ENCODE measurements at places on chromosomes 12 and 14.

DNA sequence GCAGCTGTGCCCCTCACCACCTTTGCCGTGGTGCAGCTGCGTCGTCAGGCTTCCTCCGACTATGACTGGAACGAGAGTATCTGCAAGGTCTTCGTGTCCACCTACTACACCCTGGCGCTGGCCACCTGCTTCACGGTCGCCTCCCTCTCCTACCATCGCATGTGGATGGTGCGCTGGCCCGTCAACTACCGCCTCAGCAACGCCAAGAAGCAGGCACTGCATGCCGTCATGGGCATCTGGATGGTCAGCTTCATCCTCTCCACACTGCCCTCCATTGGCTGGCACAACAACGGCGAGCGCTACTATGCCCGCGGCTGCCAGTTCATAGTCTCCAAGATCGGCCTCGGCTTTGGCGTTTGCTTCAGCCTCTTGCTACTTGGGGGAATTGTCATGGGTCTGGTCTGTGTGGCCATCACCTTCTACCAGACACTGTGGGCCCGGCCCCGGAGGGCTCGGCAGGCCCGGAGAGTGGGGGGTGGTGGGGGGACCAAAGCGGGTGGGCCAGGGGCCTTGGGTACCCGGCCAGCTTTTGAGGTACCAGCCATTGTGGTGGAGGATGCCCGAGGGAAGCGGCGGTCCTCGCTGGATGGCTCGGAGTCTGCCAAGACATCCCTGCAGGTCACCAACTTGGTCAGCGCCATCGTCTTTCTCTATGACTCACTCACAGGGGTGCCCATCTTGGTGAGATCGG, 2.6 kb downstream of the GPR162 start:
- DNase-seq: no peak

DNA sequence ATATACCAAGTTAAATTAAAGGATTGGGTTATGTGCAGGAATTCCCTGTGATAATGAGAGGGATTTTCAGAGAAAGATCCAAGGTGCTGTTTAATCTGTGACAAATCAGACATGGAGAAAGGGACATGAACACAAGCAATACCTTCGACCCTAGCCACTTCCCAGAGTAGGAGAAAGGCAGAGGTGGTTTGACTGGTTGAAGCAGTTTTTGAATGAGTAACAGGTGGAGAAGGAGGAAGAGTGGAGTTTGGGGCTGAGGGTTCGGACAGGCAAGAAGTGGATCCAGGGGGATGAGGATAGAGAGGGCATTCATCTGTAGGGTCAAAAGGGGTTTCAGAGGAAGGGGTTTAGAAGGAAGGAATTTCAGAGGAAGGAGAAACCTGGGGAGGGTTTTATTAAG, 27.4 kb upstream of the A2M start:
- no peak for DNase-seq

DNA sequence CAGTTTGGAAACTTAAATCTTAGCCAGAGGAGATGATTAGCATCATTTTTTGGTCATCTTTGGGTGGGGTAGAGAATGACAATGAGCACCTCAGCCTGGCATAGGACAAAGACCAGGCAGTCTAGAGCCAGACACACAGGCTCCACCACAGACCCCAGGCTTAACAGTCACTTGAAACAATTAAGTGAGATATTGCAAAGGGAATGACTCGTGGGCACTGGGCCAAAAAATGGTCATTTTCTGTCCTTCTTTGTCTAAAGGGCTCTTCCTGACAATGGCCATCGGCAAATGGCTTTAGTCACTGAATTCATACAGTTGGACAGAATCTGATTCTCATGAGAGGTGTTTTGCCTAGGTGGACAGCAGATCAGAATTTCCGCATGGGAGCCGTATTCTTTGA, 78.0 kb upstream of the DICER1 start:
- no peak for DNase-seq

DNA sequence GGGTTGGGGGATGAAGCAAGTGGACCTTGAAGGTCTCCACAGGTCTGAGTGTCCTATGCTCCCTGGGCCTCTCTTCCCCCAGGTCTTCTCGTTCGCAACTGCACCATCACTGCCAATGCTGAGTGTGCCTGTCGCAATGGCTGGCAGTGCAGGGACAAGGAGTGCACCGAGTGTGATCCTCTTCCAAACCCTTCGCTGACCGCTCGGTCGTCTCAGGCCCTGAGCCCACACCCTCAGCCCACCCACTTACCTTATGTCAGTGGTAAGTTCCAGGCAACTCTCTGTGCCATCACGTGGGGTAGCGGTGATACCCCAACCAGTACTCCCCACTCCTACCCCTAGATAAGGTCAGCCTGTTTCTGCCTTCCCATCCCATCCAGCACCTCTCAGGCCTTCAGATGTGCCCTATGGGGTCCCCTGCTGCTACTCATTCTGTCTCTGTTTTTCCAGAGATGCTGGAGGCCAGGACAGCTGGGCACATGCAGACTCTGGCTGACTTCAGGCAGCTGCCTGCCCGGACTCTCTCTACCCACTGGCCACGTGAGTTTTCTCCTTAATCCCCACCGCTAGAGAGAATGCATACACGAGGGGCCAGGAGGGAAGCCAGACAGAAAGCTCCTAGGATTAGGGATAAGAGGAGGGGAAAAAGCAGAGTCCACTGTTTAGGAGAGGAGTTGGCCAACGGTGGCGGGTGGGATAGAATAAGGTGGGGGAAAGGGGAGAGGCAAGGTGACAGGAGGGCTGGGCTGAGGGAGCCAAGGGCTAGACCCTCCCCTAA, 1.6 kb upstream of the TAPBPL start:
- DNase-seq: no peak

DNA sequence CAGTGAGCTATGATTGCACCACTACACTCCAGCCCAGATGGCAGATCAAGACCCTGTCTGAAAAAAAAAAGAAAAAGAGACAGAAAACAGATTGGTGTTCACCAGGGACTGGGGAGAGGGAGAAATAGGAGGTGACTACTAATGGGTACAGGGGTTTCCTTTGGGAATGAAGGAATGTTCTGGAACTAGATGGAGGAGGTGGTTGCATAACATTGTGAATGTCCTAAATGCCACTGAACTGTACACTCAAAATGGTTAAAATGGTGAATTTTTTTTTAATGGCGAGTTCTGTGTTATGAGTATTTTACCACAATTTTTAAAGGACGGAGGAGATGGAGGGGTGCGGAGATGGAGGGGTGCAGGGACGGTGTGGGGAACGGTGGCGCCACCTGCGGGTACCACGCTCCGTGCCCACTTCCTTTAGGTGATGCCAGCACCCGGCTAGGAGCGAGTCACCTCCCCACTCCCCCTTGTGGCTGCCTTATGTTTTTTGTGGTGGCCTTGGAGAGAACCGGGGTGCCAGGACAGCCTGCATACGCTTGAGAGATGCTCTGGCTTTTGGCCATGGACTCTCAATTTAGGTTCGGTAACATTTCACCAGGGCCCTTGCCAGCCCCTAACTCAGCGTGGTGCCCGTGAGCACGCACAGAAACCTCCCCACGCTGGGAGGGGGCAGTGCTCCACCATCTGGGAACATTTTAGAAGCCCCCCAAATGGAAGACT, 16.1 kb downstream of the UBC start:
- peak; percentile 43 for DNase-seq

GRCh38 chr12:5440978-5441377, 9.1 kb downstream of the NTF3 start:
- DNase-seq: no peak

- no peak for DNase-seq
Observed at GRCh38 chr14:90060965-90061684, 669 bp upstream of the KCNK13 start.

DNA sequence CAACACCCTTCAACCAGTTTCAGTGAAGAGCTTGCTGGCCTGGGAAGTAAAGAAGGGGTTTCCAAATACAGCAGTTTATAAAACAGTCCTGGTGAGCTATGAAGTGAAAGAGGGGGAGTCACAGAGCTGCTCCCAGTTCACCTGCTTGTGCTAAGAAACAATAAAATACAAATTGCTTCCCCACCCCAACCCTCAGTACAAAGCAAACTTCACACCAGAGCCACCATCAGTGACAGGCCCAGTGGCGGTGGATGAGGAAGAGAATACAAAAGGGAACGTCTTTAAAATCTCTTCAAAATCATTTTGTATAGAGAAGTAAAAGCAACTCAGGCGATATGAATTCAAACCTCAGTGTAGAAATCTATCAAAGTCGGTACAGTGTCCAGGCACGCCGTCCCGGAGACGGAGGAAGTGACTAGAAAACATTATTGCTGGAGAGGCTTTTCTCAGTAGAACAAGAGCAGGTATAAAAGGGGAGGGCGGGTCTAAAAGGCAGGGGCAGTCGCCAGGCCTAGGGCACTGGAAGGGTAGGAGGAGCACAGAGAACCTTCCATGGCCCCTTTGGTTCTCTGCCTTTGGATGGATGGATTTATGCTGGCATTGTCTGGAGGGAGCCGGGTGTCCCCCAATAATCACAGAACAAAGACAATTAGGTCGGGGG, 10.5 kb upstream of the RPLP0 start:
- DNase-seq: no peak

DNA sequence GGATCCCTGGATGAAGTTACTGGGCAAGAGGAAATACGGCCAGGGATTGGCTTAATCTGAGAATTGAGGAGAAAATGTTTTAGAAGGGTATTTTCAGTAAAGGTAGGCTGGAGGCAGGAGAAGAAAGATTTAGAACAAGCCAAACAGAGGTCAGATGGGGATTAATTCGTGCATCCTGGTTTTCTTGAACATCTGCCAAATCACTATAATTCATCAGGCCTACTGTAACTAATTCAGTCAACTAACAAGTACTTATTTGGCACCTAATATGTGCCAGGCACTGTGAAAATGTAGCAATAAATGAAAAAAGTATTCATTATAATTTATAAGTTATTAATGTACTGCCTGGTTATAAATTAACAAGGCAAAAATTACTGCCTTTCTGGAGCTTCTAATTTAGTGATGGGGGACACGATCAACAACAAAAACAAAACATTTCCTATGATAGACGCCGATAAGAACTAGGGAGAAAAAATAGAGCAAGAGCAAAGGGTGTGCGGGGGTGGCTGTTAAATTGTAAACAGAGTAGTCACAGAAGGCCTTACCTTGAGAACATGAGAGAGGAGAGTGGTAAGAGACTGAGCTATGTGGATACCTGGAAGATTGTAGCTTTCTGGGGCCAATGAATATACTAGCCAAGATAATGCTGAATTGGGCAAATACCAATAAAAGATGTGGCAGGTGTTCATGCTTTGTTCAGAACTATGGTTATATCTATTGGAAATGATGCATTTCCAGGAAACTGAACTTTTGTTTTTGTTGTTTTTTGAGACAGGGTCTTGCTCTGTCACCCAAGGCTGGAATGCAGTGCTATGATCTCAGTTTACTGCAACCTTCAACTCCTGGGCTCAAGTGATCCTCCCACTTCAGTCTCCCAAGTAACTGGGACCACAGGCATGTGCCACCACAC, 34.0 kb downstream of the DUSP16 start:
- DNase-seq: no peak

DNA sequence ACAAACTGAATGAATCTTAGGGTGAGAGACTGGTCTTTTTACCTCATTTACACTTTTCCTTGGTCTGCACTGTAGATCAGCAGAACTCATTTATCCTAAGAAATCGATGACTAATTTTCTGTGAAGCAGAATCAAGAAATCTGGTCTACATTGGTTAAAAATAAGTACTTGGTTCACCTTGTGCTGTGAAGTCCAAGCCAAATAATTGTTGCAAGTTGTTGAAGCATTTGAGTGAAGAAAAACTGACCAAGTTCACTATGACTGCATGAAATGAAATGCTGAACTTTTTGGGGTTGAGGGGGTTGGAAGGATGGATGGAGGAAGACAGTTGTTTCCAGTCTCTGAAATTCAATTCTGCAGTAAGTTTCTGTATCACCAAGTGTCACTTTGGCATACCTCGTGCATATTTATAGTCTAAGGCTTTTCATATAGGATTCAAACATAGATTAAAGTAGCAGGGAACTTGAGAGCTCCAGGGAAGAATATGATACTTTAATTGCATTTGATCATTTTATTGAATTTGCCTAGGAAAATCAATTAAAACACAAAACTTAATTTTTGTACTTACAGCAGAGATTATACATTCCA, 75.0 kb downstream of the FAR2 start:
- DNase-seq: no peak

GRCh38 chr14:25150401-25150800, 100.5 kb upstream of the STXBP6 start:
- no peak for DNase-seq

GRCh38 chr14:76777721-76778120, 16.5 kb downstream of the VASH1 start:
- no peak for DNase-seq

- DNase-seq: no peak
Observed at GRCh38 chr12:119460876-119461275, 126.3 kb downstream of the CCDC60 start.
